ENCODE measurements at places on chromosomes 16 and 17. TPM values are rescaled to one million over a fixed set of nuclear protein-coding genes. Genes with fewer than 3 reads are reported as not detected.

The TMEM101 gene
- 21.0 TPM for total RNA-seq

The KRT20 gene
- total RNA-seq = not detected

The KRT9 gene
- not detected for total RNA-seq

The ITGAL gene
- total RNA-seq = 1.3 TPM

The CCL3 gene
- 2.8 TPM for total RNA-seq

The ANKRD40CL gene
- not detected for total RNA-seq

The CPHXL2 gene
- total RNA-seq = not detected

The CSH2 gene
- not detected for total RNA-seq

The TRPV3 gene
- 0.94 TPM for total RNA-seq

The JPT1 gene
- 451 TPM for total RNA-seq

The TMEM92 gene
- total RNA-seq = not detected

The NACA2 gene
- total RNA-seq = not detected

The PRRT2 gene
- total RNA-seq = 36.0 TPM

The PAGR1 gene
- total RNA-seq = 18.8 TPM

The KRT24 gene
- not detected for total RNA-seq

The METTL26 gene
- total RNA-seq = 36.6 TPM

The B3GNT9 gene
- total RNA-seq = 0.63 TPM

The EMC8 gene
- 23.8 TPM for total RNA-seq

Measured in parietal lobe (tissue), 2 donors.